ENCODE measurements at places on chromosomes 12 and 14.

GRCh38 chr12:12190087-12190809, 76.6 kb downstream of the LRP6 start:
- DNase-seq: no peak

DNA sequence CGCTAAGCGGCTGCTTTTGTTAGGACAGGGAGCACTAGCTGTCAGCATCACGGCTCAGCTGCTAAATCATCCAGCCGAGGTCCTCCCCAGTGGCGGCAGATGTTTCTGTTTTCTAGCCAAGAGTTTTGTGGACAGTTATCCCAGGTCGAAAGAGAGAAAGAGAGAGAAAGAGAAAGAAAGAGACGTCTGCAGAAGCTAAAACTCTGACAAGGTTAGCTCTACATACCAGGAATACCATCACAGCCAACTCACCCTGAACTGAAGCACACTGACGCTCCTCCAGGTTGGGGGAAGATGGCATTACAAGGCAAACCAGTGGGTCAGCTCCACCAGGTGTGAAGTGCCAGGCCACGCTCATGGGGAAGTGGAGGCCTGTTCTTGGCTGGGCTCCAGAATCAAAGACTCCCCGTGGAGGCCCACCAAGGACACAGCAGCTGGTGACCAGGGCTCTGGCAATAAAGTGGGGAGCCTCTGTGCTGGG, 64.9 kb upstream of the DICER1 start:
- no peak for DNase-seq

DNA sequence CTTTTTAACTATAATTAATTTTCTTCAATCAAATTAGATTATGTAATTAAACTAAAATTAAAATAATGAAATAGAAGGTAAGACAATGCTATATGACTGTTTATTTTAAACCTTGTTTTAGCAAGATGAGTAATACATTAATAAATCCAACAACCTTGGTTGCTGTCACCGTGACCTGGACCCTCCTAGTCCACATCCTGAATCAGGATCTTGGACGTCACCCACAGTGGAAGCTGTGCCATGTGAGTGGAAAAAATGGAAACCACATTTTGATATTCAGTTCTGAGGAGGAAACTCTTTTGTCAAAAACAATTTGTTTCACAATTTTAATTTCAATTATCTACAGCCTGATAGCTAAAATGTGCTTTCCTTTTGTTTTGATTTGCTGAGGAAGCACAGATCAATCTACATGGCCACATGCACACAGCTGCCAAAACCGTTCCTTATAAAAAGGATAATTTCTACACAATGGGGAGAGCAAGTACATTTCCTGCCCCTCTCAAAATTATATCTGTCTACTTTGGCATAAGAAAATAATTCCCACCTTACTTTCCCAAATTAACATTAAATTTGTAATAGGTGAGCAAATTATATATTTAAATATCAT, 255.5 kb downstream of the RASSF9 start:
- DNase-seq: no peak

DNA sequence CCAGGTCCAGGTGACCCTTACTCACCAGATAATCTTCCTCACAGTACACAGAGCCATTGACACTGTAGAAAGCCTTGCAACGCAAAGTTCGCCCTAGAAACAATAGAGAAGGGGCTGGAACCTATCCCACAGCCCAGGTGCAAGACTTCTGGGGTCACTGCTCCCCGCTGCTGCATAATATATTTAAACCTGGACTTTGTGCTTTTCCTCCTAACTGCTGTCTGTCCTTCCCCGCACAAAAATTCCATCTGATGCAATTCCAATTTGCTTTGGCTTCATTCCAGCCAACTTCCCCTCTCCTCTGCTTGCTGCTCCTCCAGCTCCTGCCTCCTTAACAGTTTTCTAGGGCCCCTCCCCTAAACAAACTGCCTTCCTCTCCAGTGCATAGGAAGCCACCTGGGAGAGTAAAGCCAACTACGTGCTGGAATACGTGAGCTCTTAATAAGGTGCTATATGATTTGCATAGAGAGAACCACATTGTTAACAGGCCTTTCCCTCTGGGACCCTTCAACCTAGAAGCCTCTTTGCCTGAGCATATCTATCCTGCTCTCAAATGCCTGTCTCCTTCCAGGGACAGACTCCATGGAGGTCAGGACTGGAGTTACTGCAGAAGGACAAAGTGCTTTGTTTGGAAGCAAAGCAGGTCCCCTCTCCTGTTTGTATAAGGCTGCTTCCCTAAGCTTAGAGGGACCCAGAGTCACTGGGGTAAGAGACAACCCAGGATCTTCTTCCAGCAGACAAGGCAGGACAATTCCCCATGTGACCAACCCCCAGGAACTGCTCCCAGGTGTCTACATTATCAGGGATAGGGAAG, 5.5 kb downstream of the AJUBA start:
- DNase-seq: no peak

GRCh38 chr12:38904537-38905479, 583 bp downstream of the CPNE8 start:
- DNase-seq: peak; percentile 46

DNA sequence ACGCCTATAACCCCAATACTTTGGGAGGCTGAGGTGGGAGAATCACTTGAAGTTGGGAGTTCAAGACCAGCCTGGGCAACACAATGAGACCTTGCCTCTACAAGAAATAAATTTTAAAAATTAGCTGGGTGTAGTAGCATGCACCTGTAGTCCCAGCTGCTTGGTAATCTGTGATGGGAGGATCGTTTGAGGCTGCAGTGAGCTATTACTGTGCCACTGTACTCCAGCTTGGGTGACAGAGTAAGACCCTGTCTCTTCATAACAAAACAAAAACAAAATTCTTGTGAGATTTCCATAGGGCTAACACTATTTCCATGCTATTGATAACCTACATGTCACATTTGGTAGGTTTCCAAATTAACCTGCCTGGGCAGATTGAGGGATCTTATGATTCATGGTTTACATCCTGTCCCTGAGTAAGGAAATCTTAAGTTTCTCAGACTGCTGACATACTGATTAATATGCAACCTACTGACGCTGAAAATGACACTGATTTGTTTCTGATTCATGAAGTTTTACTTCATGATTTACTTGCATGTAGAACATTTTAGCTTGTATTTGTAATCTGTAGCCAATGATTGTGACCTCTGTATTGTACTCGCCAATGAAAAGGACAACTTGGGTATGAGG, 15.9 kb downstream of the ATP6V1D start:
- no peak for DNase-seq
